Renal cortical epithelial cell (primary cell): ENCODE measurements at places on chromosomes 3 and 15.

GRCh38 chr3:177150970-177151627, 46.2 kb downstream of the TBL1XR1 start:
- DNase-seq: peak; percentile 89

DNA sequence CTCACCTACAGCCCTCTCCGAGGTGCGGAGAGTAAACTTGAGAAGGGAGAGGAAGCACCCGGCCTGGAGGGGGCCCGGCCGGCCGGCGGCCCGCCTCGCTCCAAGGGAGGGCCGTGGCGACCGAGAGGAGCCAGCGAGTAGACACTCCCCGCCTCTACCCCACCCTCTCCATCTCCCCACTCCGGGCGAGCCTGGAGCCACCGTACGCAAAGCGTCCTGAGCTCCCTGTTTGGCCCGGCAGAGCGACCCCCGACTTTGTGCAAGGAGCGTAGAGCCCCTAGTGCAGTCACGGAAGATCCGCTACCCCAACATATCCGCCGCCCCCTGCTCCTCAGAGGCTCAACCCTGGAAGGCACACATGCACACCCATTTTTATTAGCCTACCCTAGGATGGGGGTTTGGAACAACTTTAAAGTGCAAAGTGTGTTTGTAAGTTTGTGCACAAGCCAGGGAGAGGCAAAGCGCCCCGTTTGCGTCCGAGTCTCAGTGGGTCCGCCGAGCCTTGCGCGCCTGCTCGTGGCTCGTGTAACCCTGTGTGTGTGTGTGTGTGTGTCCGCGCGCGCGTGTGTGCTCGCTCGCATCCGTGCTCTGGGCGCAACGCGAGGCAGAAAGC, 508 bp upstream of the SMAD6 start:
- DNase-seq: no peak

GRCh38 chr3:145767909-145768308, 393.1 kb downstream of the PLOD2 start:
- DNase-seq: peak; percentile 7

DNA sequence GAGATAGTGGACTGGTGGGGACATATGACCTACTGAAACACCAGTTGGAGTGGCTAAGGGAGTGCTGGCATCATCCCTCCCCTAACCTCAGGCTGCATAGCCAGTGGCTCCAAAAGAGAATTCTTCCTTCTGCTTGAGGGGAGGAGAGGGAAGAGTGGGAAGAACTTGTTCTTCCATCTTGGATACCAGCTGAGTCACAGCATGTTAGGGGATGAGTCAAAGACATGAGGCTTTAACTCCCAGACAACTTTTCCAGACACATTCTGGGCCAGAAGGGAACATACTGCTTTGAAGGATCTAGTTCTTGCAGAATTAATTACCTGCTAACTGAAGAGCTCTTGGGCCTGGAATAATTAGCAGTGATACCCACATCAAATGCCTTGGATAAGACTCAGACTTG, 36.8 kb upstream of the PEX5L start:
- no peak for DNase-seq
